ENCODE measurements at places on chromosomes 11 and 22.

- no peak for DNase-seq
Measured at GRCh38 chr11:81839976-81840375, 893.7 kb downstream of the FAM181B start.

GRCh38 chr11:120136356-120136755 lies 1.6 kb downstream of the TRIM29 start:
- DNase-seq: no peak

- no peak for DNase-seq
Measured at GRCh38 chr22:50148166-50148500, 22.4 kb upstream of the PANX2 start.

- no peak for DNase-seq
Measured at GRCh38 chr11:85661972-85662664, 2.8 kb downstream of the CREBZF start.

- no peak for DNase-seq
Measured at GRCh38 chr11:446891-447290, 3.2 kb upstream of the PTDSS2 start.

DNA sequence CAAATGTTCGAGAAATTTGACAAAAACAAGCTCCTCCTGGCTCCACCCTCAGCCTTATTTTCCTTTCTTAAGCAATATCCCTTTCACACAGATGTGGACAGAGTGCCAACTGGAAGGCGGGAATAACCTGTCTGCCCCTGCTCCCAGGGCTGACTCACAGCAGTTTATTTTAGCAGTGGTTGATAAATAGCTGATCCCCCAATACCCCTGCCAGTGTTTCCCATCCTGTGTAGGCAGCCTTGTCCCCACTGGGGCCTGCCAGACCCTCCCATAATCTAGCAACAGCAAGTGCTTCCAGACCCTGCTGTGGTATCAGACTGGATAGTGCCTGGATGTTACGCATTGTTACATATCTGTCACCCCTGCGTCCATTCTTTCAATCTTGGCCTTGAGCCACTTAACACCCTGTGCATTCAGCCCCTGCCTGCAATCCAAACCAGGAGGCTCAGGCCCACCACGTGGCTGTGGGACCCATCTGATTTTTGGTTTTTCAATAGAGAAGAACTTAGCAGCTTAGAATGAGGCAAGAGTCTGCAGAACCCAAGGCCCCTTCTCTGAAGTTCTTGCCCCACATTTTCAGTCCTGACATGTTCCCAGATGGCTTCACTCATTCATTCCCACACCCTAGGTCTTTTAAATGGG lies 53.7 kb downstream of the PARVA start:
- no peak for DNase-seq

DNA sequence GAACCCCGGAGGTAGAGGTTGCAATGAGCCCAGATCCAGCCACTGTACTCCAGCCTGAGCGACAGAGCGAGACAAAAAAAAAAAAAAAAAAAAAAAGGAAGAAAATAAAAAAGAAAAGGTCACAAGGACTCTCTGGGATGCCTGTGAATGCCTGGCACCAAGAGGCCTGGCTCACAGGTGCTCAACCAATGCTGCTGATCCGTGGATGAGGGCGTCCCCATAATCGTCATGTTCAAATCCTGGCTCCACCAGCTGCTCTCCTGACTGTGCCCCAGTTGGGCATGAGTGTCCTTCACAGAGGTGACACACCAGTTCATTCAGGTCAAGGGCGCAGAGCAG lies 645 bp upstream of the GAS2L1 start:
- DNase-seq: no peak

- DNase-seq: no peak
Measured at GRCh38 chr11:132284048-132284447, 913.6 kb downstream of the NTM start.

GRCh38 chr11:31445621-31446020 lies 63.8 kb downstream of the IMMP1L start:
- DNase-seq: no peak

DNA sequence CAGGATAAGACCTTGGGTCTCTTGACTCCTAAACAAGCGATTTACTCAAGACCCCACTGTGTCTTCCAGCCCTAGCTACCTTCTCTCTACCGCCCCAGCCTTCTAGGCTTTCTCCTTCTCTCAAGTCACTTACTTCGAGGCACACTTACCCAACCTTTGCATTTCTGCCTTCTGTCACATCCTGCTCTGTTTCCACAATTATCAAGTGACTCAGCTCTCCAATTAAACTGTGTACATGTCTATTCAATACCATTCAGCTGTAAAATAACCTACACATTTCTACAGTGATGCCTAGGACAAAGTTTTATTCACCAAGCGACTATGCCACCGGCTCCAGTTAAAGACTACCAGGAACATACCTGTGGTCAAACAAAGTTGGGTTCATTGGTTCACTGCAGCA lies 69.0 kb downstream of the LARGE1 start:
- DNase-seq: no peak

GRCh38 chr11:126585388-126585773 lies 229.9 kb downstream of the ST3GAL4 start:
- DNase-seq: no peak

DNA sequence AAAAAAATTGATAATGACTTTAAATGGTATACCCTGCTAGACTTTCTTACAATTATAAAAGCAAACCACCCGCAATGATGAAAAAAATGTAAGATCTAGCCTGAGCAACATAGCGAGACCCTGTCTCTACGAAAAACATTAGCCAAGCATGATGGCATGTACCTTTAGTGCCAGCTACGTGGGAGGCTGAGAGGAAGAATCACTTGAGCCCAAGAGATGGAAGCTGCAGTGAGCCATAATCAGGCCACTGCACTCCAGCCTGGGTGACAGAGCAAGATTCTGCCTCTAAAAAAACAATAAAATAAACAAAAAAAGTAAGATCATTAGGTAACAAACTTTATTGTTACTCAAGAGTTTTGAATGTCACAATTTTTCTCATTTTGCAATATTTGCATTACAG lies 39.2 kb downstream of the KMT5B start:
- DNase-seq: no peak

GRCh38 chr11:924406-925157 lies 1.1 kb upstream of the AP2A2 start:
- no peak for DNase-seq

GRCh38 chr22:40585310-40585751 lies 51.2 kb downstream of the MRTFA start:
- DNase-seq: no peak

DNA sequence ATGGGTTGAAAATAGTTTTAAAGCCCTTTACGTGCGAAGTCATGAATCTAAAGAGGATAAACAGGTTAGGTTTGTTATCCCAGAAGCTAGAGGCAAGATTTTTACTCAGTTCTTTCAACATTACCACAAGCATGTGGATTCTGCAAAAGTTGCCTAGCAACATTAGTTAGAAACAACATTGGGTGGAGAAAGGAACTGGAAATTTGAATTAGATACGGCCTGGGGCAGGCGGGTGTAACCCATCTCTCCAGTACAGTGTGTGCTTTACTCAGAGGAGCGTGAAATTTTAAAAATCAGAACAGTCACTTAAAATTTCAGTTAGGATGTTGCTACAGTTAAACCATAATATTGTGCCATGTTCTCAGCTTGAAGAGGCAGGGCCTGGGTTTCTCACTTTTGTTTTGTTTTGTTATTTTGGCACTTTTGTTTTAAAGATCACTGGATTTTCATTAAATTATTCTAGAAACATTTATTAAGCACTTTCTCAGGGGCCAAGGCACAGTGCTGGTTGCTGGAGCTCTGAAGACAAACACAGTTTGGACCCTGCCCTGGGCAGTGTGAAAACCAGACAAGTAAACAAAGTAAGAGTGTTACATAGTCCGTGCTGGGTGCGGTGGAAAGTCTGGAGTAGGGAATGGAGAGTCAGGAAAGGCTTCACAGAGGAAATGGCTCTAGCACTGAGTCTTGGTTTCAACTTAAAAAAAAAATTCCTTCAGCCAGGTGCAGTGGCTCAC lies 4.4 kb upstream of the WEE1 start:
- no peak for DNase-seq

DNA sequence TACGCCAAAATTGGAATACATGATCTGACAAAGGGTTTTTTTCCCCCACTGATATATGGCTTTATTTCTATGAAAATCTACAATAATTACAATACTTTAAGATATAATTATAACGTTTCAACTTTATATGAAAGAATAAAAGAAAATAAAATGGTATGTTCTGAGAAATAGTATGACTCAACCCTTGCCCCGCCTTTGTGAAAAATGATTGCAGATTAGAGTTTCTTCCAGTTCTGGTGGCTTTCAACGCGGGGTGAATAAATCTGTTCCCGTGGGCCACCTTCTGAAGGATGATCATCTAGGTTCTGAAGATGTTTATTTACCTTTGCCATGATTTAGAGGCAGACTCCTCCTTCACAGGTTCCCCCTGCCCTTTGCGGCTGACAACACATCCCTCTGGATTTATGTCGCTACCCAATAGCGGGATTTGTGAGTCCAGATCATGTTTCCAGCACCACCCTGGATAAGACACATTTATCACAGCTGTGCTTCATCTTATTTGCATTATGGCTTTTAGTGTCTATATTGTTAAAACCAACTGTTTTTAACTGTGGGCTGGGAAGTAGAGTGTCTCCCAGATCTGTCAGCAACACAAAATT lies 607.0 kb upstream of the KIRREL3 start:
- no peak for DNase-seq

- DNase-seq: no peak
Measured at GRCh38 chr11:62841361-62842170, 2.2 kb upstream of the WDR74 start.

GRCh38 chr11:58133309-58134076 lies 8.2 kb upstream of the OR9I1 start:
- no peak for DNase-seq

DNA sequence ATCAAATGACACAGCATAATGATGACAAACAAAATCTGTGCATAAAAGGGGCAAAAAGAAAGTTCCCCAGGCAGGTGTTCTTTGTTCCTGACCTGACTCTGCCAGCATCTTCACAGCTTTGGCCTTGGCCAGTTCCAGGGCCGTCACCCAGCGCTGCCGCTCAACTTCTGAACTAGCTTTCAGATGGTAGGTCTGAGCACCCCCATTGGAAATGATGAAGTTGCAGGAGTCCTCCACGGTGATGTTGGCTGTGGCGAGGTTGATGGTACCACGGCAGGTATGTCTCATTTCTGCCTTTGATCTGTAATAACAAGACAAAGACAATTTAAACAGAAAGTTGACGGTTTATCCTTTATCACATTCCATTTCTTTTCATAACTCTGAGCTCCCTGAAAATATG lies 5.3 kb downstream of the OSBP start:
- DNase-seq: no peak

GRCh38 chr11:66920978-66921784 lies 37.0 kb downstream of the PC start:
- DNase-seq: no peak

- no peak for DNase-seq
Measured at GRCh38 chr11:66850588-66851238, 6.2 kb upstream of the LRFN4 start.

GRCh38 chr11:13010749-13011465 lies 1.8 kb downstream of the RASSF10 start:
- DNase-seq: no peak

DNA sequence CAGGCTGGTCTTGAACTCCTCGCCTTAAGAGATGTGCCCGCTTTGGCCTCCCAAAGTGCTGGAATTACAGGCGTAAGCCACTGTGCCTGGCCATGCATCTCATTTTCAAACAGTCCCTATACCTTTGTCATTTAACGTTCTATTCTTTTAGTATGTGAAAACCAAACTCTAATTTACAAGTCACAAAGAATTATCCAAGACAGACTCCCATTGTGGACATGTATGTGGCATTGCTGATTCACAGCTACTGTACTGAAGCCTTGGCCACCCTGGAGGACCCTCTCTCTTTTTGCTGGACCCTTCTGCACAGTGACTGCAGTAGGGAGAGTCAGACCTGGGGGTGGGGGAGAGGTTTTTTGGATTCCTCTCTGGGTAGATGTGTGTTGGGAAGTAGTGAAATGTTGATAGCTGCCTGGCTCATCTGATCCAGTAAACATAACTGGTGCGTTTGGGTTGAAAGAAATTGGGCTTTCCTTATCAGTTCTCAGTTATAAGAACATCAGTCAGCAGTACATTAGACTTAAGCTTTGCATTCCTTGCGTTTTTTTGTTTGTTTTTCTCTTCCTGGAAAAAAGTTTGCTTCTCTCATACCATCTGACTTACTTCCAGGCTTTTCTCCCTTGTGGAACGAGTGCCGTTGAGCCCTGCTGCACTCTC lies 65.9 kb downstream of the MED15 start:
- no peak for DNase-seq

DNA sequence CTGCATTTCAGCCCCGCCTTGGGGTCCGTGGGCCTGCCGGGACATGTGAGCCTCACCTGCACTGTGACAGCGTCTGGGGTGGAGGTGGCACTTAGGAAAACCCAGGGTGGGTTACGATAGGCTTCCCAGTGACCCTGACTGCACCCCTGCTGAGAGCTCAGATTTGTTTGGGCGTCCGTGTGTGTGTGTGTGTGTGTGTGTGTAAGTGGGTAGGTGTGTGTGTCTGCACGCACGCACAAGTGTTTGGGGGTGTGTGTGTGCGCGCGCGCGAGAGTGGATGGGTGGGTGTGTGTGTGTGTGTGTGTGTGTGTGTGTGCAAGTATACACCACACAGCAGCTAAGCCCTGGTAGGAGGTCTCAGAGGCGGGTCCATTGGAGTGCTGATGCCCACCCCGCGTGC lies 12.1 kb upstream of the ARHGAP8 start:
- DNase-seq: no peak

DNA sequence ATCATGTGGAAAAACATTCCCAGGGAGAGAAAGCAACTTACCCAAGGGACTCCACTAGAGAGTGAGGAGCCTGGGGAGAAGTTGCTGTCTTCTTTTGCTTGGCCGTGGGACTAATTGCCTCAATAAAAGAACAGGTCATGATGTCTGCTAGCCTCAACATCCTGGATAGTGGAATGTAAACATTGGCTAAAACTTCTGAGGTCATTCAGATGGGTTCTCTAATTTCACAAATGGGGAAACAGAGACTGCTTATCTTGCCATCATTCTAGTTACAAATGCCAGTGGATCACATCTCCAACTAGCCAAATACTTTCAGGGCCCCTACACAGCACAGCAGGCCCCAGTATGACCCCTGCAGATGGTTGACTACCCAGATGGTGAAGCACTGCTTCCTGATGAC lies 28.4 kb upstream of the PAMR1 start:
- DNase-seq: no peak

DNA sequence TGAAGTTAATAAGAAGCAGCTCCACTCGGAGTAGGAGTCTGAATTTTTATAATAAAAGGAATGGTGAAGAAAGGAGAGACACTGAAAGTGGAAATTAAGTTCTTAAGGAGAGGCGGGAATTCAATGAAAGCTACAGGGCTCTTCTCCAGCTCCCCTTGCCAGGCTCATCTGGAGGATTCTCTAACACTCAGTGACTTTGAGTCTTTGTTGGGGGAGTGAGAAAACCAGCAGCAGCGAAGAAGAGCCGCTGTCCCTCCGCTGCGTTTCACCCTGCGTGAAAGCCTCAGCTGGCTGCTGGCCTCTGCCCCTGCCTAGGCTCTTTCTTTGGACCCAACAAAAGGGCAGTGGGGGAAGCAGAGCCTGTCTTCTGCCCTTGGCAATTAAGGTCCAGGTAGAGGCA lies 113.0 kb downstream of the NTM start:
- no peak for DNase-seq

Data from stimulated activated CD4-positive, alpha-beta T cell treated with anti-CD3 and anti-CD28 coated beads, Interleukin-1b, Interleukin-23, amount 100 ng/mL, for 1 hour (primary cell).